ENCODE measurements at places on chromosomes 5 and 9.

DNA sequence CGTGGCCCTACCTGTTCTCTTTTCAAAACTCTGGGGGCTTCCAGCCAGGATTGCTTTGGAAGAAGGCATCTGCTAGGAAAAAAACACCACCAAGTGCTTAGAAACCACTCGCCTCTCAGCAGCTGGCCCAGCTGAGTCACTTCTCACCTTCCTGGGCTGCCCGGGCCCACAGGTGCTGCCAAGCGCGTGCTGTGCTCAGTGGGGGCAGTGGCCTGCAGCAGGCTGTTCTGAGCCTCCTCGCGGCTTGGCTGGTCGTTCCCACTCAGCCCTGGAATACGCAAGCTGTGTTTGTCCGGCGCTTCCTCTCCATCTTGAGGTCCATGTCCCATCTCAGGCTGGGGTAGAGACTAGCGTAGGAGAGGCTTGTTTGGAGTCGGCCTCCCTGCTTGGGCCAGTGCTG is 102.5 kb upstream of the FCN2 start:
- DNase-seq = no peak

DNA sequence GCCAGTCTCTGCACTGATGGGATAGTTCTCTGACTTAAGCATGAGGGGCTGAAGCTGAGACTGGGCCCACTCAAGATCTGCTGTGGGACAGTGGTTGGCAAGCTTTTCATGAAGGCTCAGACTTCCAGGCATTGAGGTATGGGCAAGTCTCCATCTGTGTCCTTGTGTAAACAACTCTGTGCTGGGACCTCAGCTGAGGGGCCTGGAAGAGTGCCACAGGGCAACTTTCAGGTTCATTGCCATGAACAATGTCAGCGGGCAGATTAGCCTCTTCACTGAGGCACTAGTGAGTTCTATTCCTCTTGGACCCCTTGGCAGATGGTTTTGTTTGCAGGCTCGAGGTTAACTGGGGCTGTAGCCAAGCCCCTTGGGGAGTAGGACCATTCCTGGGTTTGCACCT is 127.1 kb downstream of the MRPS30 start:
- no peak for DNase-seq

- no peak for DNase-seq
Observed at GRCh38 chr5:111699324-111699723, 57.7 kb downstream of the NREP start.

DNA sequence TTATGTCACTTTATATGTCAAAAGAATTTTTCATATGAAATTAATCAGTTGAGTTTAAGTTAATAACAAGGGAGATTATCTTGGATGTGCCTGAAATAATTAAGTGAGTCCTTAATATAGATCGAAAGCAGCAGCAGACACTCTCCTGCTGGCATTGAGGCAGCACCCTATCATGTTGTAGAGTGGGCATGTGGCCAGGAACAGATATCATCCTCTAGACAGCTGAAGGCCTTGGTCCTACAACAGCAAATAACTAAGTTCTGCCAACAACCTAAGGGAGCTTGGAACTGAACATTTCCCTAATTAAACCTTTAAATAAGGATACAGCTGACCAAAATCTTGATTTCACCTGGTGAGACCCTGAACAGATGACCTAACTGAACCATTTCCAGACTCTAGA is 25.8 kb upstream of the UGT3A1 start:
- DNase-seq = no peak

GRCh38 chr5:56479696-56480077 is 246.6 kb upstream of the ANKRD55 start:
- DNase-seq = no peak
